ENCODE measurements at places on chromosomes 16 and 17. TPM values are rescaled to one million over a fixed set of nuclear protein-coding genes. Genes with fewer than 3 reads are reported as not detected.

DNA sequence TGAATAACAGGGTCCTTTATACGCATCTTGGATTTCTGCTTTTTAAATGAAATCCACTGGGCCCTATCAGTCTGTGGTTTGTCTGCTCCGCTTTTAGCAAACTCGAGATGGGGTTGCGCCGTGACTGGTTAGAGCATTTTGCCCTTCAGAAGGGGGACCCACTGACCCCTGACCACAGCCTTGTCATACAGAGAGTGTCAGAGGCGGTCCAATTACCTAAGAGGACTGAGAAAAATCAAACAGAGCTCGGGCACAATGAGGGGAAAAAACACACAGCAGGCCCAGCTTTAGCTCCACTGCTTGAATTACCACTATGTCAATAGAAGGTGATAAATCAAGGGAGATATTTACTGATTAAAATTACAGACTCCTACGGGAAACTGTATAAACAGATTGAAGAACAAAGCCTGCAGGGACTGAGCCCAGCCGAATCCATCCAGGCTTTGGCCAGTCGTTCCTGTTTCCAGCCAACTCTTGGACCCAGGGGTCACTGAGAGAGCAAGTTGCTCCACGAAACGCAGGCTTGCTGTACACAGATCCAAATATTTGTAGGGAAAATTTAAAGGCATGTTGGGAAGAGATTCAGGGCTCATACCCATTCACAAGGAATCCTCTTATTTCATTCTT, 131.9 kb upstream of the ZFHX3 start:
- no peak for DNase-seq

- peak; percentile 30 for DNase-seq
Measured at GRCh38 chr17:48892940-48893645, 506 bp downstream of the ATP5MC1 start.

- no peak for DNase-seq
Measured at GRCh38 chr16:1080801-1081733, 8.5 kb downstream of the SSTR5 start.

DNA sequence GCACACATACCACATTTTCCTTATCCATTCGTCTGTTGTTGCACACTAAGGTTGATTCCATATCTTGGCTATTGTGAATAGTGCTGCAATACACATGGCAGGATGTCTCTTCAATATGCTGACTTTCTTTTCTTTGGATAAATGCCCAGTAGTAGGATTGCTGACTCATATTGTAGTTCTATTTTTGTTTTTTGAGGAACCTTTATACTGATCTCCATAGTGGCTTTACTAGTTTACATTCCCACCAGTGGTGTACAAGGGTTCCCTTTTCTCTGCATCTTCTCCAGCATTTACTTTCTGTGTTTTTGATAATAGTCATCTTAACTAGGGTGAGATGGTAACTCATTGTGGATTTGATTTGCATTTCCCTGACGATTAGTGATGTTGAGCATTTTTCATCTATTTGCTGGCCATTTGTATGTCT, 118.1 kb downstream of the STXBP4 start:
- no peak for DNase-seq

The NUPR1 gene
- total RNA-seq = not detected

The FXR2 gene
- total RNA-seq = 50.2 TPM

The RNF222 gene
- total RNA-seq = not detected

Data from activated CD4-positive, alpha-beta T cell treated with anti-CD3 and anti-CD28 coated beads for 36 hours (primary cell).